ENCODE measurements at places on chromosomes 7 and 10.

- DNase-seq = no peak
These were observed 69.0 kb downstream of the CREB5 start for GRCh38 chr7:28481091-28481926.

- no peak for DNase-seq
These were observed 53.8 kb downstream of the CTBP2 start for GRCh38 chr10:125106586-125106985.

DNA sequence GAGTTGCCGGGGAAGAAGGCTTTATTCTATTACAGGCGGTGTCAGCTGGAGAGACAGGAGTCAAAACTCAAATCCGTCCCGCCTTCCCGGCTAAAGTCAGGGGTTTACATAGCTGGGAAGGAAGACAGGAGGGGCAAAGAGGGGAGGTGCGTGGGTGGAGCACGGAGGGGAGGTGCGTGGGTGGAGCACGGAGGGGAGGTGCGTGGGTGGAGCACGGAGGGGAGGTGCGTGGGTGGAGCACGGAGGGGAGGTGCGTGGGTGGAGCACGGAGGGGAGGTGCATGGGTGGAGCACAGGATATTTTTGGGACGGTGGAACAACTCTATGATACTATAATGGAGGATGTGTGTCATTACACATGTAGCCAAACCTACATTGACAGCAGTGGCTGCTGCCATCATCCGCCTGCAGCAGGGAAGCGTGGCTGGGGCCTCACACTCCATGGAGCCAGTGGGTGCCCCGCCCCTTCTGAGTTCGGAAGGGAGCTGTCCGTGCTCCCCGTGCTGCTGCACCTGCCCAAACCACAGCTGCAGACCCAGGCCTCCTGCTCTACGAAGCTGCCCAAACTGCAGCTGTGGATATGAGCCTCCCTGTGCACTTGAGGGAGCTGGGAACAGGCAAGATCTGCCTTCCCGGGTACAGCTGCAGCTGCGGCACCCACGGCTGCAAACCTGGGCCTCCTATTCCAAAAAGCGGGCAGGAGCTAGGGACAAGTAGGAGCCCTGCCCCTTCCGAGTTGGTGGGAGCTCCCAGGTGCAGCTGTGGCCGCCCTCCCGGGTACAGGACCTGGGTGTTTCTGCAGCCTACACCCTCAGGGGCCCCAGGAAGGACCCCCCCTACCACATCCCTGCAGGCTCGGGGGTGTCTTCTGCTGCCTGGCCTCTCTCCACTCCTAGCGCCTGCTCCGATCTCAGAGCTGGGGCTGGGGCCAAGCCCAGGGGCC is 119.4 kb downstream of the DYNC2I1 start:
- DNase-seq = peak; percentile 41

- no peak for DNase-seq
These were observed 189.0 kb downstream of the GALNT17 start for GRCh38 chr7:71320916-71321315.

Data from CD4-positive, alpha-beta T cell treated with Interleukin-17A for 4 hours (primary cell).